Fibroblast of mammary gland (primary cell): ENCODE measurements at places on chromosomes 12 and 14.
A peak's percentile ranks its signal among the peaks of the same experiment; 100 is the strongest.

GRCh38 chr12:3827301-3828000 lies 45.7 kb downstream of the PARP11 start:
- no peak for DNase-seq

GRCh38 chr14:35340616-35341453 lies 48.7 kb downstream of the PSMA6 start:
- DNase-seq = no peak

DNA sequence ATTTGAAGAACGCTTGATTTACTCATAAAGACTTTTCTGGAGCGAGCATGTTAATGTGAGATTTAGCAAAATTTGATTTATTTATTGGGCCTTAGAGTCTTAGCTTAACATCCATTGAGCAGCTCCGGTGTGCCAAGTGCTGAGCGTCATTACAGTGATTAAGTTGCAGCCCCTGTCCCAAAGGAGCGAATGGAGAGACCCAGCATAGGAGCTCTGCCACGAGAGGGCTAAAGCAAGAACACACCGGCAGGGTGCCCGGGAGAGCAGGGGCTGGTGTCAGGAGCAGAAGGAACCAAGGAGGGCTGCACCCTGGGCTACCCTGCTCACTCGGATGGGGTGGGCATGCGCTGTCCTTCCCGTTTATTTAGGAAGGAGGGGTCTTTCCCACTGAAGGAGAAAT lies 50.6 kb downstream of the PPP2R5C start:
- no peak for DNase-seq

DNA sequence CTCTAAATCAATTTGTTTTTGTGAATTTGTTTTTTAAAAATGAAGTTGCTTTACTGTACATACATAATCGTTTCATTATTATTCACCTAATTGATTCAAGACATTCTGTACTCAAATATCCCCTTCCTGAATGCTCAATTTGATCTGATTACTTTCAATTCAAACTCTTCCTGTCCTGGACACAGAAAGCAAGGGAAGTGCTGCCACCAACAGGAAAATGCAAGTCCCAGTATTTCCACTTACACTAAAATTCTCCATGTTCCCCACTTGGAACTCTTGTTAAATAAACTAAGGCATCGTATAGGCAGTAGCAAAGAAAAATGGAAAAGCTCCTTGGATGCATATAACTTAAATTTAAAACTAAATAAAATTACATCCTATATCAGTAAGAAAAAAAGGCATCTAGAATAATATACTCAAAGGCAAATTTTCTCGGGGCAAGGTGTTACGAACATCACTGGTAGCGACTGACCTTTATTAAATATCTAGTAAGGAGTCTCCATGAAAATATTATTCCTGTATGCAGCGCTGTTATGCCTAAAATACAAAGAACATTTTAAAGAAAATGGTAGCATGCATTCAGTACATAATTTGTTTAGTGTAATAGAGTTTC lies 72.0 kb upstream of the DBX2 start:
- peak; percentile 66 for DNase-seq

- no peak for DNase-seq
These were observed 15.7 kb downstream of the VPS37B start for GRCh38 chr12:122880155-122880667.

DNA sequence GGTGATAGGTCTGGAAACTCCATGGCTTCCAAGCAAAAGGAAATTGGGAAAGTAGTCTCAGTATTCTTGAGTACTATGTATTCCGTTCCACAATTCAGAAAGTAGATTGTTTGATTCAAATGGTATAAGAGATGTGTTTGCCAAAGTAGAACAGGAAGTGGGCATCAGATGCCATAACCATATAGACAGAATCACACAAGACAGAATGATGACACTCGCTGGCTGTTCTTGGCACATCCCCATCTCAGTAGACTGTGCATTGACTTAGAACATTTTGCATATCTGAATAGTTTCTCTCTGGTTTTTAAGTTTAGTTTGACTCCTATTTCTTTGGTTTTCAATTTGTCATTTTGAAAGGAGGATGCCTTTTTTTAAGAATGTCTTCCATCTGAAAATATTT lies 221.1 kb upstream of the RGS6 start:
- no peak for DNase-seq

GRCh38 chr12:117580718-117581062 lies 219.3 kb upstream of the NOS1 start:
- no peak for DNase-seq

GRCh38 chr12:13390381-13390861 lies 193.9 kb downstream of the EMP1 start:
- DNase-seq = peak; percentile 83

DNA sequence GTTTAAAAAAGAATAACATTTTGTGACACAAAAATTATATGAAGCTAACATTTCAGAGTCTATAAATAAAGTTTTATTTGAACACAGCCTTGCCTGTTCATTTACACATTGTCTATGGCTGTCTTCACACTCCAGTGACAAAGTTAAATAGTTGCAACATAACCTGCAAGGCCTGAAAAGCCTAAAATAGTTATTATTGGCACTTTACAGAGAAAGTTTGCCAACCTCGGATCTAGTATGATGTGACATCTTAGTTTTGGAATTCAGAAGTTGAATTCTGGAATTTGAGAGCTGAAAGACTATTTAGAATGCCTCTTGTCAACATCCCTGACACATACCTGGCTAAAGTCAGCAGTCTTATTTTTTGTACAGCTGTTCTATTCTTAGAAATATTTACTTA lies 68.3 kb downstream of the DYRK2 start:
- DNase-seq = peak; percentile 23

DNA sequence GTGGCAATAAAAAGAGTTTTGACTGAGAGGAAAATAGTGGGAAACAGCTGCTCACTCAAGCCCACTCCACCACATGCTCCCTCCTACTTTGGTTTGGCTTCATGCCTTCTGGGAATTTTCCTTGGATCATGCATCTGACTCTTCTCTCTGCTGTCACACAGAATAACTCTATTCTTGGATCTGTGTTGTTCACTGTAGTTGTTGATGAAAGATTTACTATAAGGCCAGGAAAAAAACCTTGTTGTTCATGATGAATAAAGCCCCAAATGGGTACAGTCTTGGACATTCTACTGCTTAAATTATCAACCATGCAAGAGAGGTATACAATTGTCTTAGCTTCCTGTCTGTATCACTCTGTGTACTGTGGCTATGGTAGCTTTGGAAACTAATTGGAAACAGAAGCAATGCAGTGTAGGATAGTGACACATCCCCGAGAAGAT lies 70.5 kb downstream of the TMX1 start:
- DNase-seq = peak; percentile 85

DNA sequence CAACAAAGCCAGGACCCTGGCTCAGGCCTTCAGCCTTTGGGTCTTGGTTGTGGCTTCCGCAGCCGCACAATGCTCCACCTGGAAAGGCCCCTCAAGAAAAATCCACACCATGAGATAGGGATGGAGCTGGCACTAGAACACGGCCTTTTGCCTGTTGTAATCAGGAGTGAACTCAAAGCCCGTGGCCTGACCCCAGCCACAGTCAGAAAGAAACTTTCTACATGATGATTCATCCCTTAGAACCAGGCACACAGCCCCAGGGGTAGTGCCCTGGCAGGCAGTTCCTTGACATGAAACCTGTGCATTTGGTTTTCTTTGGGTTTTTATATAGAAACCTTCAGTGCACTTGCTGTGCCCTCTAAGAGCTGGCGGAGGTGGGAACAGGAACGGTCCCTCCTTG lies 5.1 kb downstream of the CLMN start:
- peak; percentile 70 for DNase-seq

DNA sequence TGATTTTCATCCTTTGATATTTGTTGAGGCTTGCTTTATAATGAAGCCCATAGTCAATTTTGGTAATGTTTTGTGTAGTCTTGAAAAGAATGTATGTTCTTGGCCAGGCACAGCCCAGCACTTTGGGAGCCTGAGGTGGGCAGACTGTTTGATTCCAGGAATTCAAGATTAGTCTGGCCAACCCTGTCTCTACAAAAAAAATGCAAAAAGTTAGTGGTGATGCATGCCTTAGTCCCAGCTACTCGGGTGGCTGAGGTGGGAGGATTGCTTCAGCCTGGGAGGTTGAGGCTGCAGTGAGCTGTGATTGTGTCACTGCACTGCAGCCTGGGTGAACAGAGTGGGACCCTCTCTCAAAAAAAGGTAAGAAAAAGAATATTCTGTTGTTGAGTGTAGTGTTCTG lies 10.8 kb downstream of the ETNK1 start:
- peak; percentile 24 for DNase-seq

DNA sequence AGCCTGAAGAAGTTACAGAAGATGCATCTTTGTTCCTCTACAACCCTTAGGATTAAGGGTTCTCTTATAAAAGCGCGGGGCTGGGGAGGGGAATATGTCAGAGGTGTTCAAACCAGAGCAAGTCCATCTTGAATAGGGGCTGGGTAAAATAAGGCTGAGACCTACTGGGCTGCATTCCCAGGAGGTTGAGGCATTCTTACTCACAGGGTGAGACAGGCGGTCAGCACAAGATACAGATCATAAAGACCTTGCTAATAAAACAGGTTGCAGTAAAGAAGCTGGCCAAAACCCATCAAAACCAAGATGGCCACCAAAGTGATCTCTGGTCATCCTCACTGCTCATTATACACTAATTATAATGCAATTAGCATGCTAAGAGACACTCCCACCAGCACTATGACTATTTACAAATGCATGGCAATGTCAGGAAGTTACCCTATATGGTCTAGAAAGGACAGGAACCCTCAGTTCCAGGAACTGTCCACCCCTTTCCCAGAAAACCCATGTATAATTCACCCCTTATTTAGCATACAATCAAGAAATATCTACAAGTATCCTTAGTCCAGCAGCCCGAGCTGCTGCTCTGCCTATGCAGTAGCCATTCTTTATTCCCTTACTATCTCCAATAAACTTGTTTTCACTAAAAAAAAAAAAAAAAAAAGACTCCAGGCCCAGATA lies 108.1 kb upstream of the FOXN3 start:
- DNase-seq = no peak

- DNase-seq = peak; percentile 24
These were observed 367.4 kb downstream of the BTG1 start for GRCh38 chr12:91778091-91778832.

- DNase-seq = no peak
These were observed 26.4 kb downstream of the RIMBP2 start for GRCh38 chr12:130689408-130690405.

GRCh38 chr14:104594310-104595046 lies 10.1 kb downstream of the TMEM179 start:
- no peak for DNase-seq

- no peak for DNase-seq
These were observed 15.2 kb upstream of the RXYLT1 start for GRCh38 chr12:63764481-63764880.

GRCh38 chr12:26701604-26702215 lies 131.3 kb downstream of the ITPR2 start:
- DNase-seq = peak; percentile 73

DNA sequence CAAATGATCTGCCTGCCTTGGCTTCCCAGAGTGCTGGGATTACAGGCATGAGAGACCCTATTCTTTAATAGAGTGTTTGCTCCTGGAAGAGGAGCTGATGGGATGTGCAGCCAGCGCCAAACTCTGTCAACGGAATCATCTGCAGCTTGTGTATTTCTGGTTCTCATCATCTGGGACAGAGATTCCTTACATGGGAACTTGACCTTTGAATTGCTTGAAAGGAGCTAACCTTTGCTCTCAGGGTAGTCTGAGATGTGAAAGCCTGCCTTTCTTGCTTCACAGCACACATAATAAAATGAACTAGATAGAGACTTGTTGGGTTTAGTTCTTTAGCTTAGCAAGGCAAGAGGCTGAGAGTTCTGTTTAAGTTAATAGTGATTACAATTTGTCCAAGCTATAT lies 120.0 kb downstream of the OTOGL start:
- no peak for DNase-seq

GRCh38 chr14:105281371-105282097 lies 19.3 kb downstream of the BRF1 start:
- DNase-seq = peak; percentile 77

GRCh38 chr14:95833429-95833828 lies 43.2 kb upstream of the TUNAR start:
- no peak for DNase-seq

- no peak for DNase-seq
These were observed 99.0 kb downstream of the GARIN6 start for GRCh38 chr12:99746538-99746937.

DNA sequence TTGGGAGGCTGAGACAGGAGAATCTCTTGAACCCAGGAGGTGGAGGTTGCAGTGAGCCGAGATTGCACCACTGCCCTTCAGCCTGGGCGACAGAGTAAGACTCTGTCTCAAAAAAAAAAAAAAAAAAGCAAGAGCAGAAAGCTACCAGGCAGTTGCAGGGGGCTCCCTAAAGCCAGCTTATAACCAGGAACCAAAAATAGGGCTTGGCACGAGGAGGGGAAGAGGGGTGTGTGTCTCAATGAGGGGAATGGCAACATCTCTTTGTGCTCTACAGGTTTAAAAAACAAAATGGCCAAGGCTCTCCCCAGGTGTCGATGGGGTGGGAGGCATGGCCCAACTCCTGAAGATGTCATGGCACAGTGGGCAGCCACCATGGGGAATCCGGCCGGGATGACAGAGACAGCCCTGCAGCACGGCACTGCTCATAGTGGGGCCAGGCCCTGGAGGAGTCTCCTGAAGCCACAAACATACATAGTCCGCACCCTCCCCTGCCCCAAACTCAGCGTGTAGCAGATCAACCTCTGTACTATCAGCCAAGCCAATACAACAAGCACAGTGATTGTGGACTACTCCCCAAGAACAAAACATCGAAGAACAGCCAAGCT lies 16.0 kb upstream of the EIF5 start:
- no peak for DNase-seq

- DNase-seq = no peak
These were observed 1.6 kb downstream of the BEGAIN start for GRCh38 chr14:100585448-100586152.

DNA sequence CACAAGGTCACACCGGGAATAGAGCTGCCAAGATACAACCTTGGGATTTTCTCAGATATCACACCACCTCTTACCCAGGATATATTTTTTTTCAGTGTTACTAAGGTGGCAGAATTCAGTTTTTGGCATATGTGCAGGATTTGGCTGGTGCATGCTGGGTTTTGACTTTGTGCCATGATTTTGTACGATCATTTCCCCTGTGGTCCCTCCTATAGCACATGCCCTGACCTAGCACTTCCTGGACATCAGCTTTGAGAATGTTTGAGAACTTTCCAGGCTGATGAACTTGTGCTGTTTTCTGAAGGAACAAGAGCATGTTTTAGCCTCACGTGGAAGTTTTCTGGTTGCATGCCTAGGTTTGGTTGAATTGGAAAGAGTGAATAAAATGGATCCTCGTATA lies 11.0 kb upstream of the TBPL2 start:
- DNase-seq = peak; percentile 68

- peak; percentile 60 for DNase-seq
These were observed 126.8 kb downstream of the TRAFD1 start for GRCh38 chr12:112252184-112252583.

GRCh38 chr12:109844091-109844490 lies 10.9 kb upstream of the TRPV4 start:
- no peak for DNase-seq

DNA sequence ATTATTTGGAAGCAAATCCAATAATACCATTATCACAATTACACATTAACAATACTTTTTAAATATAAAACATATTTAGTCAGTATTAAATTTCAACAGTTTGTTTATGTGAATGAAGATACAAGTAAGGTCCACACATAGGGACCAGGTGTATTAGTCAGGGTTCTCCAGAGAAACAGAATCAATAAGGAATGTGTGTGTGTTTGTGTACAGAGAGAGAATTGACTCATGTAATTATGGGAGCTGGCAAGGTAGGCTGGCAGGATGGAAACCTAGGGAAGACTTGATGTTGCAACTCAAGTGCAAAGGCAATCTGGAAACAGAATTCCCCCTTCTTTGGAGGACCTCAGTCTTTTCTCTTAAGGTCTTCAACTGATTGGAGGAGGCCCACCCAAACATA lies 123.2 kb upstream of the OTX2 start:
- no peak for DNase-seq
